Mucosa of descending colon (tissue), 3 donors: ENCODE measurements at places on chromosomes 11 and 22.

- no peak for DNase-seq
These were observed 1.7 kb upstream of the MYEOV start for GRCh38 chr11:69292221-69292648.

DNA sequence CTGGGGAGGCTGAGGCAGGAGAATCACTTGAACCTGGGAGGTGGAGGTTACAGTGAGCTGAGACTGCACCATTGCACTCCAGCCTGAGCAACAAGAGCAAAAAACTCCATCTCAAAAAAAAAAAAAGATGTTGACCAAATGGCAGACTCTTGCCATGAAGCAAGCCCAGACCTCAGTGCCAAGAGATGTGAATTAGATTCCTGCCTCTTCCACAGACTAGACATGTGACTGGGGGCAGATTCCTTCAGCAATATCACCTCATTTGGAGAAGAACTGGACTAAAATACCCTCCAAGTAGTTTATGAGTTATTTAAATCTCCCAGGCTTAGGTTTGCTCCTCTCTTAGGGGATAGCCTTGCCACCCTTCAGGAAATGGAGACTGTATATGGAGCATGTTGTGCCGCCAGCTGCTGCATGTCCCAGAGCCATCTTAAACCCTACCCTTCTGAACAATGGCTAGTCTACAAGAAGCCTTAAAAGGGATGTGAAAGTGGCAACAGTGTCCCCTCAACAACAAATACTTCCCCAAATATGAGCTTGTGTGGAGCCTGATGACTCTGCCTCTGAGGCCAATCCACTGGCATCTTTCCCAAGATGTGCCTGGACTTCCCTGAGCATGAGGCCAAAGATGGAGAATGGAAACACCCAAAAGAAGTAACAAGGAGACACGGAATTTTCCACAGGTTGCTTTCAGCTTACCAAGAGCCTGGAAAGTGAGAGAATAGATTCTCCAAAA lies 763 bp upstream of the MS4A7 start:
- DNase-seq = peak; percentile 54

GRCh38 chr11:61696602-61697001 lies 16.4 kb downstream of the DAGLA start:
- peak; percentile 48 for DNase-seq

DNA sequence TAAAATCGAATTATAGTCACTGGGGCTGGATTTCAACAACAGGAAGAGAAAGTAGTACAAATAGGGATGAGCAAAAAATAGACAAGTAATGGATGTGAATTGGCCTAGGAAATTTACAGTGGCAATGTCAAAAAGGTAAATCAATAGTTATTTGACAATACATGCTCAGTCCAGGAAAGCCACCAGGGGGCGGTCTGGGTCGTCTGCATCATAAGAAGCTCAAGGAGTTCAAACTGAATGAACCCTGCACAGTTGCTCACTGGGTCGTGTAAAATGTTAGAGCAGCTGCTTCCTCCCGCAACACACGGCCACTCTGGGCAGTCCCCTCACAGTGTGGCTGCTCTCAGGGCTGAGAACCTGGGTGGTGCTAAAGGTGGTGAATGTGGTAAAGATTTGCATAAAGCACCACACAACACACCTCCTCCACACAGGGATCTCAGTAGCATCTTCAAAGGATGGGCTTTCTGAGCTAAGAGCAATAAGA lies 85.9 kb downstream of the ZNF280B start:
- DNase-seq = peak; percentile 70

DNA sequence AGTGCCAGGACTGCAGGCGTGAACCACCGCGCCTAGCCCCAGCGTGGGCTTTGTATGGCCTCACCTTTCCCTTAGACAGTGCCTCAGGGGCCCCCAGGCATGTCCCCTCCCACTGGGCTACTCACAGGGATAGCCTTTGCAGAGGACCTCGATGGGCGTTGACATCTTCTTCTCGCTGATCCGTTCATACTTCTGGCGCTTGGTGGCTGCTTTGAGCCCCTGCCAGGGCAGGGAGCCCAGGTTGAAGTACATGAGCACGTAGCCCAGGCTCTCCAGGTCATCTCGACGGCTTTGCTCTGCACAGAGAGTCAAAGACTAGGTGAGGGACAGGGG lies 17.5 kb downstream of the CSNK1E start:
- no peak for DNase-seq

DNA sequence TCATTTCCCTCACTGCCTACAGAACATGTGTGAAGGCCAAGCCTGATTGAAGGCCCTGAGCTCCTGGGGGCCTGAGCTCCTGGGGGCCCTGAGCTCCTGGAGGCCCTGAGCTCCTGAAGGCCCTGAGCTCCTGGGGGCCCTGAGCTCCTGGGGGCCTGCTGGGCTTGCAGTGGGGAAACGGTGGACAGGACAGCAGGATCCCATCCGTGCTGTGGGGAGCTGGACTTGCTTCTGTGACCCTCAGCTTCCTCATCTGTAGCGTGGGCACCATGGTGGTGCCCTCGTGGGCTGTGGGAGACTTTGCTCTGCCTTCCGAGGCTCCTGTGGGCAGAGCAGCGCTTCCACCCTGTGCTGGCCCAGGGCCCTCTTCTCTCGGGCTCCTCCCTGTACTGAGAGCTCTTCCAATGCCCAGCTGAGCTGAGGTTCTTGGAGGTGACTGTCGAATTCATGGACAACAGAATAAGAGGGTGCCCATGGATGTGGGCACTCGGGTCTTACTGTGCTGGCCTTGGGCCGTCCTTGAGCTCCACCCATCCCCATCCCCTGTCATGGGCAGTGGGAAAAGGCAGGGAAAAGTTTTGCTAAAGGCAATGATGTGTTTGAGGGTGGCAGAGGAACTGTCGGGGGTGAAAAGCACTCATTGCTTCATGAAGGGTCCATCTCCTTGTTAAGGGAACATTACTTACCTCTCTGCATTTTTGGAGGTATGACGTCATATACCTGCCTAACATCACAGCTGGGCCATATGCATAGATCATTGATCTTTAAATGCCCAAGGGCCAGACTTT lies 786.7 kb downstream of the TBC1D22A start:
- DNase-seq = no peak

DNA sequence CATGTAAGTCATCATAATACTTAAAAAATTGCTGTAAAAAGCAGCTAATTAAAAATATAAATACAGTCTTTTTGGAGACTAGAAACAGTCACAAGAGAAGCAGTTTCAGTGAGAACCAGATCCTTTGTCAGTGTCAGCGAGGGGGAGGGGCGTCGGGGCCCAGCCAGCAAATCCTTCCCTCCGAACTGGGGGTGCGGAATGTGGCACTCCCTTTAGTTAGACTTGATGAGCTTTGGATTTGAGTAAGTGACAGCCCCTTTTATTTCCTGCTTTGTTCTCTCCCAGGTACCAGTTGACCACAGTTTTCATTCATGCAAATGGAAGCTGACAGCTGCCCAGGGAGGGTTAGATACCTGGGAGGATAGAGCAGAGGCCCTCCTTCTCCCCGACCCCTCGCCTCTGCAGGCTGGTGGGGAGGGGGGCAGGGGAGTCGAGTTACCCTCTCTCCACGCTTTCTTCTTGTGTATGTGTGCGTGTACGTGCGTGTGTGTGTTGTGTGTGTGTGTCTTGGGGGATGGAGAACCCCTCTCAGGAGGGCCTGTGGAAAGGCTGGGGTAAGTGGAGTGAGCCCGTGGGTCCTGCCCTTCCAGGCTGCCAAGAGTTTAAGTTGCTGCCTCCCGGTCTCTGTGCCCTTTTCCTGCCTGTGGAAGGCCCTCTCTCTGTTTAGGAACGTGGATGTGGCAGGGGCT lies 38.3 kb downstream of the PTPRJ start:
- no peak for DNase-seq

- DNase-seq = no peak
These were observed 23.0 kb upstream of the GDPD4 start for GRCh38 chr11:77324508-77324907.

GRCh38 chr11:20025332-20025840 lies 134.9 kb downstream of the DBX1 start:
- no peak for DNase-seq

GRCh38 chr11:95252586-95252985 lies 21.6 kb upstream of the SESN3 start:
- no peak for DNase-seq

DNA sequence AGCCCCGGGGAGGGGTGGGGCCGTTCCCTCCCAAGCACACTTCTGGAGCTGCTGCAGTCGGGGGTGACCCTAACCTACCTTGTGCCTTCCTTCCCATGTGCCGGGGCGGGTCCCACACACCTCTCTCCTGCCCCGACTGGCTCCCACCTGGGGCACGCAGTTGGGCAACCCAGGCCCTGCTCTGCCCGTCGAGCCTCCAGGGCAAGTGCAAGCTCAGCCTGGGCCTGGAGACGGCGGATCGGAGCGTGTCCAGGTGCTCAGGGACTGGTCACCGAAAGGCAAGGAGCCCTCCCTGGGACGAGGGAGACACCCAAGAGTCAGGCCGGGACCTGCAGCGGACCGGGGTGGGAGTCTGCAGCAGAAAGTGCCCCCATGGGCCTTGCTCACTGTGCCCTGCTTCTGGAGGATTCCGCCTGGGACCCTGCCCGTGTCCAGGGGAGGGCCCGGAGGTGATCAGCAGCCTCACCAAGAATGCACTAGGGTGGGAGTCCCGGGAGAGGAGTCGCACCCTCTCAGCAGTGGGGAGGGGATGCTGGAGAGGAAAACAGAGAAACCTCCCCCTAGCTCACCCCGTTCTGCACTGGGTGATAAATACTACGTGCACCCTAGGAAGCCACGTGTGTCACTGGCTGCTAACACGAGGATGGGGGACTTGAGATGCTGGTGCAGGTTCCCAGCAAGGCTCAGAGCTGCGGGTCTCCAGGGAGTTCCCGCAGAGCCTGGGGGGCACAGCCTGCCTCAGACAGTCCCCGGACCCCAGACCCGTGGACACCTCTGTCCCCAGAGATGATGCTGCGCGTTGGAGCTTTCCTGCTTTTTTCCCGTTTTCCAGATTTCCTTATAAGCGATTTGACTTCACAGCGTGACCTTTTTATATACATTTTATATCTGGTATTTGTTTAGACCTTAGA lies 5.2 kb upstream of the GATD1 start:
- no peak for DNase-seq

GRCh38 chr11:47992959-47993820 lies 12.8 kb downstream of the PTPRJ start:
- DNase-seq = no peak

DNA sequence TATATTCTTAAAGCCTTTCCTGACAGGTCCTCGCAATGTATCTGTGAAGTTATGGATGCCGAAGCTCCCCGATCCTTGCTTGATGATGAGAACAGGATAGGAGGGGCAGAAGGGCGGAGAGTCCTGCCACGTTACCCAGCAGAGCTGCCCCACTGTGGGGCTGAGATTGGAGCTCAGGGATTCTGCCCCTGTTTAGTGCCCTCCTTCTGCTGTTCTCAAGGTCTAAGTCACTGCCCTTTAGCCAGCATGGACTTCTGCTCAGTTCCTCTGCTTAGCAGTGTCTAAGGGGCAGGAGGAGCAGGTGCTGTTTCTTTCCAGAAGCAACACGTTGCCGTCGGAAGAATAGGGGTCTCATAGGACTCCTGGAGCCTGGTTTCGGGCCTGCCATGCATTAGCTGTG lies 164.2 kb upstream of the B3GAT1 start:
- DNase-seq = no peak

- no peak for DNase-seq
These were observed 108.3 kb upstream of the SESN3 start for GRCh38 chr11:95339086-95339901.

GRCh38 chr11:120289426-120289825 lies 35.7 kb upstream of the TLCD5 start:
- DNase-seq = no peak

- DNase-seq = no peak
These were observed 130.3 kb downstream of the EFCAB6 start for GRCh38 chr22:43681731-43682360.

GRCh38 chr11:21465203-21465602 lies 727.7 kb upstream of the ANO5 start:
- no peak for DNase-seq

GRCh38 chr11:119585043-119585781 lies 143.8 kb downstream of the NECTIN1 start:
- no peak for DNase-seq

DNA sequence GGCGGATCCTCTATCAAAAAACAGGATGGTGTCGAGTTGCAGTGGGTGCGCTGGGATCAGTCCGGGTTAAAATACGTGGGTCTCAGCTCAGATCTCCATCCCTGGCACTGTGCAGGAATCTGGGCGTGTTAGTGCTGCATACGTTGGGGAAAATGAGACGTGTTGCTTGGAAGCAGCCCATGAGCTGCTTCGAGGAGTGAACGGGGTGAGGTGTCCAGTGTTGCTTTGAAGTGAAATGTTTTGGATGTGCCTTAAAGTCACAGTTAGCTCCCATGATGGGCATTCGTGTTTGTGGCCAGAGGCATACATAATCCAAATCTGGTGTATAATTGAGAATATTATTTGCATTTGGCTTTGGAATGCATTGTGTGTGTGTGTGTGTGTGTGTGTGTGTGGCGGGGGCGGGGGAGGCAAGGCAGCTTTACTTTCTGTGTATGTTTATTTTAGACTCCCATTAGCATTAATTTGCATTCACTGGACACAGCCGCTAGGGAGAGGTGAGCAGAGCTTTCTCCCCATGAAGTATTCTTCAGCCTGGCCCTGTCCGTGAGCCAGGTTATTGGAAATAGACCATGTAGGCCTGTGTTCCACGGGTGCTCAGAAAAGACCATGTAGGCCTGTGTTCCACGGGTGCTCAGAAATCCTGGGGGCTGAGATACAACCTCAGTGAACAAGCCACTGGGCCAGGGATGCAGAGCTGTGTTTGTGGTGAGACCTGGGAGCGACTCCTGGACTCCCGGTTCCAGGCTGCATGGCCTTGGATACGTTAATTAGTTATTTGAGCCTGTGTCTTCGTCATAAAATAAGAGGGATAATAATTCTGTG lies 134.6 kb downstream of the ST3GAL4 start:
- DNase-seq = no peak

- peak; percentile 74 for DNase-seq
These were observed 841 bp upstream of the EIF4G2 start for GRCh38 chr11:10809373-10810160.

DNA sequence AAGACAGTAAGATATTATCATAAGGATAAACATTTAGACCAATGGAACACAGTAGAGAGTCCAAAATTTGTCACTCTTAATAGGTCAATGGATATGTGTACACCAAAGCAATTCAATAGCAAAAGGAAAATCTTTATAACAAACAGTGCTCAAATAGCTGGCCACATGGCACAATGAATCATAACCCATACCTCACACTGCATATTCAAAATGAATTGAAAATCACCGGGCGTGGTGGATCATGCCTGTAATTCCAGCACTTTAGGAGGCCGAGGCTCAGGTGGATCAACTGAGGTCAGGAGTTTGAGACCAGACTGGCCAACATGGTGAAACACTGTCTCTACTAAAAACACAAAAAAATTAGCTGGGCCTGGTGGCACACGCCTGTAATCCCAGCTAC lies 8.4 kb downstream of the SNX32 start:
- DNase-seq = no peak
